Activated CD8-positive, alpha-beta T cell treated with anti-CD3 and anti-CD28 coated beads, Interleukin-2, amount 10 ng/mL, durations not matched to agents 7 days and 5 days (primary cell): ENCODE measurements at places on chromosomes 5 and 9.

GRCh38 chr9:27212621-27213020 is 84.3 kb downstream of the EQTN start:
- no peak for DNase-seq

DNA sequence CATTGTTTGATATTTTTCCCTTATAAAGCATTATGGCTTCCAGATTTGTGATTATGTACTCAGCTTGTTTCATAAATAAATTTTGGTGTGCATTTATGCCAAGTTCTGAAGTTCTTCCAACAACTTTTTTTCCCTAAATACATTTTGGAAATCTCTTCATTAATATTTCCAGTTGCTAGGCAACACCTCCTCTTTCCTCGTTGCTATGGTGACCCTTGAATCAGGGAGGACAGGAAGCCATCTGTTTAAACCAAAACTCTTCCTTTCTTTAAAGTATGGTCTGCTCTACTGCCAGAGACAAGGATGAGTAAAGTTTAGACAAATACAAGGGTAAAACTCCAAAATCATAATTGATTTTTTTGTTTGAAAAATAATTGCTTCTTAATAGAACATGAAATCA is 779.3 kb downstream of the CDH9 start:
- no peak for DNase-seq

- DNase-seq, result no peak
Measured at GRCh38 chr9:92332577-92333281, 7.0 kb downstream of the CENPP start.

DNA sequence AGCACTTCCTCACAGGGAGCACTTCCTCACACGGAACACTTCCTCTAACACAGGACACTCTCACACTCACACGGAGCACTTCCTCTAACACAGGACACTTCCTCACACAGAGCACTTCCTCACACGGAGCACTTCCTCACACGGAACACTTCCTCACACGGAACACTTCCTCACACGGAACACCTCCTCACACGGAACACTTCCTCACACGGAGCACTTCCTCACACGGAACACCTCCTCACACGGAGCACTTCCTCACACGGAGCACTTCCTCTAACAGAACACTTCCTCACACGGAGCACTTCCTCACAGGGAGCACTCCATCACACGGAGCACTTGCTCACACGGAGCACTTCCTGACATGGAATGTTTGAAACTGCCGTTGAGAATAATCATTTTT is 13.4 kb downstream of the POMT1 start:
- no peak for DNase-seq

GRCh38 chr9:138022756-138023393 is 145.3 kb downstream of the CACNA1B start:
- peak; percentile 14 for DNase-seq

DNA sequence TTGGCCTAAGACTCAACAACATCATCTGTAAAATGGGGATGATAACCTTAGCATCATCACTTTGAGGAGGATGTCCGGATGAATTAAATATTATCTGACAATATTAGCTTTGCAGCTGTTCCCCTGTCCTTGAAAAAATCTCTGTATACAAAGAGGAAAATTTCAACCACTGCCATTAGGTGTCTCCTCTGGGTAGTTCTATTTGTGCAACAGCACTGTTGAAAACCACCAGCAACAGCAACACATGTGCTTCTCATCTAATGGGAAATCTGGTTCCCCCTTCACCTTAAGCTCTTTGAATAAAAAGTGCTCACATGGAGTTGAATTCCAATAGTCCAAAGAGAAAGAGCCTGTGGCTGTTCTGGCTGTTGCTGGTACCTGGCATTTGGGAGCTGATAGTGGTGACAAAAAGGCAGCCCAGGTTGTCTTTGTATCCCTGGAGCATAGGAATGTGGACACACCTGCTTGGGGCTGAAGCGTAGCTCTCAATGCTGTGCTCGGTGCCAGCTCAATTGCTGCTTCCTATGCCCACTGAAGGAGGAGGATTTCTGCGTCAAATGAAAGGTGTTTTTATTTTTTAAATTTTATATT is 322.1 kb upstream of the MSX2 start:
- no peak for DNase-seq

- DNase-seq, result no peak
Measured at GRCh38 chr5:152844713-152845112, 439.6 kb upstream of the NMUR2 start.

DNA sequence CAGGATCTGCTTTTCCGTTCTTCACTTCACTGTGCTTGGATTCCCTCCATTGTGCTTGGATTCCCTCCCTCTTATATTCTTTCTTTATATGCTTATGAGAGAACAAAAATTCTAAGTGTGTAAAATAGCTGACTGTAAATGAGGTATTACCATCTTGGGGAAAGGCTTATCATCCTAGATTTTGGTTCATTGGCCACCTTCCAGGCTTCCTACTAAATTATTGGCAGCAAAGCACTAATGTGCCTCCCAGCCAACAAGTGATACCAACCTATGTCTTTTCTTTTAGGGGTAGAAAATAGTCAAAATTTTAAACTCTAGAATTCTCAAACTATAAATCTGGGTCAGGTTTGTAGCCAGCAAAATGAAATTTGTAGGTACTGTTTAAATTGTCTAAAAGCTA is 52.7 kb downstream of the NDUFAF2 start:
- no peak for DNase-seq

GRCh38 chr5:116507051-116507537 is 67.5 kb downstream of the SEMA6A start:
- no peak for DNase-seq

GRCh38 chr5:2569774-2570542 is 181.5 kb downstream of the IRX2 start:
- no peak for DNase-seq

DNA sequence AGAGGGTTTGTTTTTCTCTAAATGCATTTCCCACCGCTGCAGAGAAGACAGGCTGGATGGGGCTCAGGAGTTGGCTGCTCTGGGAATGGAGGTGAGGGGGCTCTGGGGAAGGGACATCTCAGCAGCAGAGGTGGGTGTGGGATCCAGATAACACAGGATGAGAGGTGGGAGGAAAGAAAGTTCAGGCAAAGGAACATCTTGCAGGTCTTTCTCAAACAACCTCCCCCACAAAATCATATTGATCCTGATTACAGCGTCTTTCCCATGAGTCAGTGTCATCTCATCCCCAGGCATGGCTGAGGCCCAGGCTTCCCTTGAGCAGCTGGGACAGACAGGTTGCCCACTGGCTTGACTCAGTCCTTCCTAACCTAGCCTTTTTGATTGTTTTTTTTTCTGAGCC is 11.3 kb upstream of the ACSL6 start:
- DNase-seq, result peak; percentile 19

- no peak for DNase-seq
Measured at GRCh38 chr5:96743065-96743768, 64.5 kb downstream of the ERAP1 start.

DNA sequence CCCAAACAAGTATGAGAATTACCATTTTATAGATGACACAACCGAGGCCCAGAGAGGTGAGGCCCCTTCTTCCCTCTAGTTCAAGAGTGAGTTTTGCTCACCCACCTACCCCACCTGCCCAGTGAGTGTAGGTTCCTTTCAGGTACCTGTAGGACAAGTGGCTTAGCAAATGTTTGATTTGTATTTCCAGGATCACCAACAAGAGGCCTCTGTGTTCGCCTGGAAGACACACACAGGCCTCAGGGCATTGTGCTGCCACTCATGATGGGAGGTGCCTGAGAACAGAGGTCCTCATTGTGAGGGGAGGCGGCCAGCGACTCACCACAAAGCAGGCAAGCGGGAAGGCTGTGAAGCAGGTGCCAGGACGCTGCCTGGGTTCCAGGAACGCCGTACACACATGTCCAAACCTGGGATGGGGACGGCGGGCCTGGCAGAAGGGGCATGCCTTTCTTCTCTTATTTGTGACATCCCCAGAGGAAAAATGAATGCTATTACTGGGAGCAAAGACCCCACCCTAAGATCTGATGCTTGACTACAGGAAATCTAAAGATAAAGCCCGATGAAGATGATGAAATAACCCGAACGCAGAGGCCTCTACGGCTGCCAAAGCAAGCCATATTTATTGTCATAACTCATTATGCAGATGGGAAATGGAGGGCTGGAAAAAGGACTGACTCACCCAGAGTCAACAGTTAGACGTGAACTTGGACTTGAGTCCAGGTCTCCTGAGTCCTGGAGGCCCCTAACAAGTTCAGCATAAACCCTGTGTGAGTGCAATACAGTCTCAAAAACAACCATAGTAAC is 60.2 kb upstream of the SLC25A51 start:
- DNase-seq, result no peak

- no peak for DNase-seq
Measured at GRCh38 chr5:138252944-138253343, 21.5 kb downstream of the GFRA3 start.

GRCh38 chr5:149019679-149020078 is 43.2 kb downstream of the SH3TC2 start:
- DNase-seq, result no peak

DNA sequence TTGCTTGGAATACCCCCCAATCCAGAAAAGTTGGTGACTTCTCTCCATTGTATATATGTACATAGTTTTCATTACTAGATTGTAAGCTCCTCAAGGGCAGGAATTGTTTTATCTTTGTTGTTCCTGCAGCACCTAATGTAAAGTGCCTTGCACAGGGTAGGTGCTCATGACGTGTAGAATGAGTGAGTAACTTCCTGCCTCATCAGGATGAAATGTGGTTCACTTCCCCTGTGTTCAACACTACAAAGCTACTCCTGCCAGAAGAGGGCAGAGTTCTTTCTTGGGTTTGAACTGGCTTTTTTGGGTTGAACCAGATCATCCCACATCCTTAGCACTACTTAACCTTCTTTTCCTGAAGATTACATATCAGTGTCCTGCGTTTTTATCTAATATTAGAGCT is 23.9 kb downstream of the GTF3C4 start:
- DNase-seq, result peak; percentile 38

DNA sequence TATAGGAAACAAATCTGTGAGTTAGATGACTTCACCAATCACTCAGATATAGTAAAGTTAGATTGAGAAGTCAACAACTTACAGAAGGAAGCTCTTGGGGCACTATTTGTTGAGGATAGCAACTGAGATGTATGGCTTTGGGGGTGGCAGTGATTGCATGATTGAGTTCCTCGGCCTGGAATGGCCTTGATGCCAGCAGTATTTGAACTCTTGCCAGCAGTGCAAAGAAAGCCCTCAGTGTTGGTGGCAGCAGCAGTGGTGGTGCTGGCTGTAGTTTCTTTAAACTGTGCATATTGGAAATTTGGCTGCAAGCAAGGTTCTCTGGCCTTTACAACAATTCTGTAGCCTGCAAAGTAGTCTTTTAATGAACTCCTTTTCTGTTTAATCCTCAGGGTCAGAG is 41.4 kb upstream of the PJA2 start:
- no peak for DNase-seq

DNA sequence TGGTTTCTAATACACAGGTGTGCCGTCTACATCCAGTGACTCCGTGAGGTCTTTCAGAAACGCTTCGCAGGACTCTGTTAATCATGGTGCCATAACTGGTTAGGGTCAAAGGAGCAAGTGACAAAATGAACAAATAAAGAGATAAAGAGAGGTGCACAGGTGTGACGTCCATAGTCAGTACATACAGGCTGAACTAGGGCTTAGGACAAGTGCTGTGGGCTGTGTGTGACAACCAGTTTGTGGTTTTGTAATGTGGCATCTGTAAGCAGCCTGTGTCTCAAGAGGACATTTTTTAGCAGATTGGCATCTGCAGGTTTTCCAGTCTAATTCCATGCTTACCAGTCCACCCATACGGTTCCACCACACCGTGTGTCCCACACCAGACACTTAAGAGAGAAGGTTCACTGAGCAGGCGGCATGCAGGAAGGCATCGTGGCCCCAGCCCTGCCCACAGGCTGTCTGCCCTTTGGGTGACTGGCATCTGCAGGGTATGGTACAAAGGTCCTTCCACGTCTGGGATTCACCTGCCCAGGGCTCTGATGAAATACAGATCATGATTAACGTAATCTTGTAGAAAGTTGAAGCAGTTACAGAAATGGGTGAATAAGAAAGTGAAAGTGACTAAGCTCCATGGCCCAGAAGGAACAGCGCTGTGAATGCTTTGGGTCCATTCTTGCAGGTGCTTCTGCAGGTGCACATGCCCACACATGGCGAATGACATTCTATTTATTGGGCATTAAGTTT is 26.9 kb downstream of the SRD5A1 start:
- no peak for DNase-seq

DNA sequence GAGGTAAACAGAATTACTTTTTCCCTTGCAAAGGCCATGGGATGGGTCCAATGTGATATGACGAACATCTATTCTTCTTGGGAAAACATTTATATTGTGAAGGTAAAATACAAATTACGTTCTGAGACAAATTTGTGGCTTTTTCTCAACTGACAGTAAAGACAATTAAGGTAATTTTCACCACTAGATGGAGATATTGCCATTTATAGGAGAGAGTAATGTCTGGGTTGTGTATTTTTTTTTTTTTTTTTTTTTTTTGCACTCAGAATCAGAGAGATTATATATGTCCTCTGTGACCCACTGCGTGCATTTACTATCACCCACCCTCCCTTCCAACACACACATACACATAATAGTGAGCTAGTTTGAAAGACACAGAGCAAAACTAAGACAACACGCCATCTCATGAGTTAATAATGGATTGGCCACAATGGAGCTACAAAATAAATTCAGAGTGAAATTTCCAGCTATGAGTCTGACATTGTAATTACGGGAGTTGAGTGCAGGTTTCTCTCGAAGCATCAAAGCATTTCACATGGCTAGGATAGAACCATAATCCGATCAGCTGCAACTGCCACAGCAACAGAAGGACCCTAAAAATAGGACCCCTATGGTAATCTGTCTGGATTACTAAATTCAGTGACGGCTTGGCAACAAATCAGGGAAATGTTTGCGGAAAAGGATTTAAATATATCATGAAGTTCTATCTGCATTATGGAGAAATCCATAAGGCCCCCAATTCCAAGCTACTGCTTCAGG is 49.2 kb downstream of the ANXA1 start:
- DNase-seq, result no peak

DNA sequence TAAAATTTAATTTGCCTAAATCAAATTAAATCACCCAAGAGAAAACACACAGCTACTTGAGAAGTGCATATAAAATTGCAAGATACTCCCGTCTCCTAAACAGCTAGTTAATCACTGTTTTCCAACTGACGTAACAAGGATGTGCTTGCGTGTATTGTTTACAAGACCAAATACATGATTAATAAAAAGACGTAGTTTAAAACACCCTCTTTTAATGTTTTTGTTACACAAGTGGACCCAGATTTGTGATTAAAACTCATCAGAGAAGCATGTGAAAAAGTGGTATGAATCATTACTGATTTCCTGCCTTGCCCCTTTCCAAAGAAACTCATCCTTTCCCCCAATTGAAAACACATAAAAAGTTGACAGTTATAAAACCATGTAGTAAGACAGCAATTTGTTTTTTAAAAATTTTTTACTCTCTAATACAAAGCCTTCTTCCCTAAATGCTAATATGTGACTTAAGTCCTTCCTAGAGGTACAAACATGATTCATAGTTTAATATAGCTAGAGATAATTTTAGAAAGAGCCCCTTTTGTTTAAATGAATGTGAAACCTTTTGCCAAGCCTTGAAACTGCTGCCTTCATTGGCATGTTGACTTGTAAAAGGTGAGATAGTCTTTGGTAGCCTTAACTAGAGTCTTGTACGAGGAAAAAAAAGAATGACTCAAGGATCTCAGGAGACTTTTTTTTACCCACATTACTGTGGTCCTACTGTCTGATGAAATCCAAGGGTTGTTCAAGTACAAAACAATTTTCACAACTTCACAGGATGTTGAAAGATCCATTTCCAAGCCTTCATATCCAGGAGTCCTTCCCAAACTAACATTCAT is 61.4 kb upstream of the FST start:
- DNase-seq, result no peak

- DNase-seq, result no peak
Measured at GRCh38 chr5:174608631-174609097, 115.7 kb upstream of the MSX2 start.
